NB4 (cell line): ENCODE measurements at places on chromosomes 6 and 20.

GRCh38 chr6:28206928-28207509 is 18.1 kb upstream of the ZSCAN9 start:
- DNase-seq, result no peak

- DNase-seq, result no peak
These were observed 390.8 kb upstream of the IRAK1BP1 start for GRCh38 chr6:78476561-78476960.

DNA sequence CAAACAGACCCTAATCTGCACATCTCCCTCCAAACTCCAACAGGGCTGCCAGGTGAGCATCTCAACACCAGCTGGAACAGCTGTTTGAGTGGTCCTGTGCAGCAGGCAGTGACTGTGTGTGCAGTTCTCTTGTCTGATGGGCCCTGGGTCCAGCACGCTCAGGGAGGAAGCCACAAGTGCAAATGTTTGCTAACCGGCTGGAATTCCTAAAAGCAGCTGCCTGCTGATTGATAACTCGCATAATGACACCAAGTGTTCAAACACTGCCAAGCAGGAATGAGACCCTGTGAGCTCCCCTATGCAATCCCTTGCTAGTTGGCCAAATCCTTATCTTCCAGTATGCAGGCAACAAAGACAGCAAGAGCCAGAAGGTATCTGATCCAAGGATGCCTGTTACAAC is 650.6 kb downstream of the CBLN4 start:
- no peak for DNase-seq

- peak; percentile 76 for DNase-seq
These were observed 572 bp downstream of the SLC2A4RG start for GRCh38 chr20:63740070-63740626.

DNA sequence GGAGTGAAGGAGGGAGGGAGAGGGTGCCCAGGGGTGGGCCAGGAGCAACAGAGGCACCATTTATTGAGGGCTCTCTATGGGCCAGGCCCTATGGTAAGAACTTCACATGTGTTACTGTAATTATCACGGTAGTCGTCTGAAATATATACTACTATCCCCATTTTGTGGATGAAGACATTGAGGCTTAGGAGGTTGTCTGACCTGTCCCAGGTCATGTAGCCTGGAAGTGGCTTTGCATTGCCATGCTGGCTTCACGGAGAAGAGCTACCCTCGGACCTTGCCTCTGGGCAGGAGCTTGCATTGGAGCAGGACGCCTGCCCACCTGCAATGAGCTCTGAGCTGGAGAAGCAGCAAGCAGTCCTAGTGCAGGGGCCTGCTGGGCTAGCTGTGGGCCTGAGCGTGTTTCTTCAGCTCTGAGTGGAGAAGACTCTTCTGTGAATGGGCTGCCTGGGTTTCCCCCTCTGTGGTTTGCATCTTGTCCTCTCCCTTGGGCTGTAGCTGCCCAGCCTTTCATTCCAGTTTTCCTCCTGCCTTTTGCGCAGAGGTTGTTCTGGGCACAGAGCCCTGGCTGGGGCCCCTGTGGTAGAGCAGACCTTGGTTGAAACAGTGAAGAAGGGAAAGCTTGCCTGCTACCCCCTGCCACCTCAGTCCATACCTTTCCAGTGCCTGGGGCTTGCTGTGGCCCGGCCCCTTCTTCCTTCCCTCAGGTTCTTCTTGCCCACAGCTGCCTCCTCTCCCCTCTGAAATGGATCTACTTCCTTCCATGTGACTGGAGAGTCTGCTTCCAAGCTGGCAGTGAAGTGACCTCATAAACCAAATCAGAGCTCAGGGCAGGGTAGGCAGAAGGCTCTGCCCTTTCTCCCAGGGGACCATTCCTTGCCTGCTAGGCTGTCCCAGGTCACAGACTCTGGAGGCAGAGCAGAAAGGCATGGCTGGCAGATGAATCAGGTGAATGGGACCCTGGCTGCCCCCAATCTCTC is 24.1 kb upstream of the SRF start:
- no peak for DNase-seq

- DNase-seq, result no peak
These were observed 51.9 kb downstream of the MEP1A start for GRCh38 chr6:46845126-46845525.

DNA sequence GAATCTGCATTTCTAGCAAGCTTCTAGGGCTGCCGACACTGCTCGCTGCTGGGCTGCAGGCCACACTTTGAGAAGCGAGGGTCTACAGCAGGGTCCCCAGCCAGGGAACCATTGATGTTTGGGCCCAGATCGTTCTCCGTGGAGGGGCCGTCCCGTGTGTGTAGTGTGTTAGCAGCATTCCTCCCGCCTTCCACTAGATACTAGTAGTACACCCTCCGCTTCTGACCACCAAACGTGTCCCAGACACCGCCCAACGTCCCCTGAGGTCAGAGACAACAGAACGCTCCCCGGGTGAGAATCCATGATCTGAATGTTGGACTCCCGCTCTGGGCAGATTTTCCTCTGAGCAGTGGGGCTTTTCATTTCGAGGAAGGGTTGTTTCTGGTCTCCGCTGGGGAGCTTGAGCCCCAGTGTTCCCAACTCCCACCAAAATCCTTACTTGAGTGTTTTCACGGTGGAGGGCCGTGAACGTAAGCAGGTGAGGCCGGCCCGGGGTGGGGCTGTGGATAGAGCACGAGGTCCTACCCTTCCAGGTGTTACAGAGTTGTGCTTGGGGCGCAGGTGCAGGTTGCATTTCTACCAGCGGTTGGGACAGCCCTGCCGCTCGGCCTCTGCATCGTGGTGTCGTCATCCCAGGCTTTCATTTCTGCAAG is 124.6 kb downstream of the SYCP2 start:
- no peak for DNase-seq

DNA sequence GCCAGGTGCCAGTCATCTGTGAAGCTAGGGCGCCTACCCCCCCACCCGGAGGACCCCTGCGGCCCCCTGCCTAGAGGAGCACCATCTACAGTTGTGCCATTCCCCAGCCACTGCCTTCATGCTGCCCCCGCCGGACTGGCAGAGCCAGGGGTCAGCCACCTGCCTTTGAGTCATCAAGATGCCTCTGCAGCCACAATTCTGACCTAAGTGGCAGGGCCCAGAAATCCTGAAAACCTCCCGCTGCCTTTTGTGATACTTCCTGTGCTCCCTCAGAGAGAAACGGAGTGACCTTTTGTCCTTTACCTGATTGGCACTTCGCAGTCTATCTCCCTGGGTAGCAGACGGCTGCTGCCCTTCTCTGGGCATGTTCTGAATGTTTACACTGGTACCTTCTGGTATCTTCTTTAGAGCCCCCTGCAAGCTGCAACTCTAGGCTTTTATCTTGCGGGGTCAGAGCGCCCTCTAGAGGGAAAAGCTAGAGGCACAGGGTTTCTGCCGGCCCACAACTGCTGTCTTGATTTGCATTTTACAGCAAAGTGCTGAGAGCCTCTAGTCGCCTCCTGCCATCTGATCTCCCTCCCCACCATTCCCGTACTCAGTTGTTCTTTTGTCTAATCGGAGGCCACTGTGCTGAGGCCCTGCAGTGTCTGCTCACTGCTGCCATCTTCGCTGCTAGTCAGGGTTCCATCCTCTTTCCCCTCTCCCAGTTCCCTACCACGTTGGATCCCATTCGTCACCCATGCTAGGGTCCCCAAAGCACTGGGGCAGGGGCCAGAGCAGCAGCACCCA is 26.9 kb downstream of the SPATA2 start:
- DNase-seq, result peak; percentile 80

- no peak for DNase-seq
These were observed 59.4 kb downstream of the ME1 start for GRCh38 chr6:83371423-83371822.

DNA sequence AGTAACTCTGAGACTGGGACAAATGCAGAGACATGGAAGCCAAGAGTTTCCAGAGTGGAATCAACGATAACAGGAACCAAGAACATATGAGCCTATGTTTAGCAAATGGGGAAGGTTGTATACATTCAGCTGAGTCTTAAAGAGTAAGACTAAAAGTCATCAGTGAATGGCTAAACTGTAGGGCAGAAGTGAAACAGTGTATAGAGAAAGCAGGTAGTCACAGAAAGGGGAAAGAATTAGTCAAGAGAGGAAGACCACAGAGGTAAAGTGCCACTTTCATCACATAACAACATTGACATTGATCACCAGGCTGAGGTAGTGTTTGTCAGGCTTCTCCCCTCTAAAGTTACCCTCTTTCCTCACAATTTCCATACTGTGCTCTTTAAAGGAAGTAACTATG is 306.5 kb upstream of the SPTLC3 start:
- DNase-seq, result no peak

GRCh38 chr20:6740096-6740495 is 27.4 kb upstream of the BMP2 start:
- DNase-seq, result no peak

GRCh38 chr6:34771727-34772126 is 14.4 kb downstream of the SNRPC start:
- DNase-seq, result no peak

- no peak for DNase-seq
These were observed 422.0 kb upstream of the HS3ST5 start for GRCh38 chr6:114764866-114765265.

DNA sequence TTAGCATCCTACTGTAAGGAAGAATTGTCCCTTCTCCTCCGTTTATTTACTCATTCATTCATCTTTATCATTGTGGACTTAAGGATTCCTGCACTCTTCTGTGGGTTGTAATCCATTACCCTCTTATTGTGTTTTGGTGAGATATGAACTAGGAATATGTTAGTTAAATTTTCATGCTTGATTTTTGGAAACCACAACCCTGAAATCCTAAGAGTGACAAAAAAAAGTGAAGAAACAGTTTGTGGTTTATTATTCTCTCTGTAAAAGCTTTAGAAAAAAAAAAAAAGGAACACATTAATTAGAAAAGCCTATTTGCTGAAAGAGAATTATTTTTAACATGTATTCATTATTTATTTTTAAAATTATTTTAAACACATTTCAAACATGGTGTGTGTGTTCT is 36.7 kb upstream of the INSM1 start:
- DNase-seq, result no peak
